Activated B cell treated with CpG ODN at 0.5 μM for 24 hours (primary cell): ENCODE measurements at places on chromosomes 7 and 10.

DNA sequence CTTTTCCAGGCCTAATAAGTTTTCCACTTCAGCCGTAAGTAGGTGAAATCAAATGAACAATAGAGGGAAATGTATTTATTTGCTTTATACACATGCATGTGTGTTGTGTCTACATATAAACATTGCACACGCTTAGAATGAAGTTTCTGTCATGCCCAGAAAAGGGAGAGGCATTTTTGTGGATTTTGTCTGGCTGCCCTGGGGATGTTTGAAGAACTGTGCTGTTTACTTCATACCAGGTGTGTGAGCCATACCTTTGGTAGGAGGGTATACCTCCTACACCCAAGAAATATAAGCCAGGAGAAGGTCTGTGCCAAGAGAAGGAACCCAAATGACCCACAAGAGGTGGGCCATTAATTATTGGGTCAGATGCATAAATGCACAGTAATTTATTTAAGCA lies 12.8 kb downstream of the GATAD1 start:
- no peak for DNase-seq

DNA sequence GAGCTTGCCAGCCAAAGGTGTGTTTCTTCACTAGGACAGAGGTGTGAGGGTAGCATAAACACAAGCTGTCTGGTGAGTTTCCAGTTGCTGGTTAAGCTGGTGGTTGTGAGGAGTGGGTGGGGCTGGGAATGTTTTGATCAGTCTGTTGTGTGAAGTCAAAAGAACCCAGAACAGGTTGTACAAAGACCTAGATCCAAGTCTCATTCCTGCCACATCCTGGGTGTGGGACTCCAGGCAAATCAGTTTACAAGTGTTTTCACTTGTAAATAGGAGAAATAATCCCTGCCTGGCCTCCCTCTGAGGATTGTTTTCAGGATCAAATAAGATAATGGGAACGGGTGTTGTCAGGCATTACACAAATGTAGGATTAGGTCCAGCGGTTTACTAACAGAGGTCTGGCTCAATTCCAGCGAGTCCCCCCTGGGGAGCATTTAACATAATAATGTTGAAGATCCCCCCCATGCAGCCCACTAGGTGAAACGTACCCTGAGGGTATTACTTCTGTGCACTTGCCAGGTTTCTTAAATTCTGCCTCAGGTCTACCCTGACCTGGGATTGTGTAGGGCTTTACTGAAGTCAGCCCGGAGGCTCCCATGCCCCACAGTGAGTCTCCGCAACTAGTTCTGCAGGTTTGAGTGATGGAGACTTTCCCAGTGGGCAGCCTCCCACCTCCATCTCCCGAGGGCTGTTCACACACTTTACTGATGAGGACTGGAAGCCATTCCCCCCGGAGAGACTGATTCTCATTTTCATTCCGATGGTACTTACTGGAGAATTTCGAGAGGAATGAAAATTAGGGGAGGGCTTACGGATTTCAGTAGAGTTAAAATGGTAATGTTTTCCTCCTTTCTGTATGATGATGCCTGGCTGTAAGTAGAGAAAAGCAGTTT lies 2.7 kb upstream of the FRAT2 start:
- DNase-seq, result no peak

DNA sequence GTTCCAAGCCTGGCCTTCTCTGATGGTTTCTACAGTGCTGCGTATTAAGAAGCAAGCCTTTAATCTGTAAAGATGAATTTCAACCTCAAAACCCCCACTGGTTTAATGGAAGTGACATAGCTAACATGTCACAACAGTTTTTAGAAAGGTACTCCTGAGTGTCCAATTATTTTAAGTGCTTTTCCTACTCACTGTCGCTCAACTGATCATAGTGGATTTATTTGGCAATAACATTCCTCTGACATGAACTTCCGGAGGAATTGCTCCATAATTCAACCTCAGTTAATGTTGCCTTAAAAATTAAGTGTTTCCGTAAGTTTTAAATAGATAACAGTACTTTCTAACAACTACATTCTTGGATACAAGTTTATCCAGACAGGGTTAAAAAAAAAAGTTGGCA lies 57.5 kb downstream of the AGMO start:
- DNase-seq, result no peak

DNA sequence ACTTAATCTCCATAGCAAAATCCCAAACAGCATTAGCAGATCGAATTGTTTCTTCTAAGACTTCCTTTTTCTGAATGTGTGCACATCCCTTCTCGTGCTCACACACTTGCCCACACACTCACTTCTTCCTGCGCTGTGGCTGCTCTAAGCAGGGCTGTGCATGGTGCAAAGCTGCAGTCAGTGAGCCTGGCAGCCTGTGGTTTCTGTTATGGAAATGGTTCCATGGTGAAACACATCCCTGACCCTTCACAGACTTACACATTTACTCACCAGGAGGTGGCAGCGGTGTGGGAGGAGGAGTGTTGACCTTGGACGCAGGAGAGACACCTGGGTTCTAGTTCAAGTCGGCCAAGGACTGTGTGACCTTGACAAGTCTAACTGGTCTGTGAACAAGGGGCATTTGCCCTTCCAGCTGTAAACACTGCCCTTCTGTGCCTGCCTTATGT lies 24.9 kb downstream of the MTURN start:
- no peak for DNase-seq

- no peak for DNase-seq
These were observed 4.5 kb upstream of the GRID1 start for GRCh38 chr10:86371116-86371515.

DNA sequence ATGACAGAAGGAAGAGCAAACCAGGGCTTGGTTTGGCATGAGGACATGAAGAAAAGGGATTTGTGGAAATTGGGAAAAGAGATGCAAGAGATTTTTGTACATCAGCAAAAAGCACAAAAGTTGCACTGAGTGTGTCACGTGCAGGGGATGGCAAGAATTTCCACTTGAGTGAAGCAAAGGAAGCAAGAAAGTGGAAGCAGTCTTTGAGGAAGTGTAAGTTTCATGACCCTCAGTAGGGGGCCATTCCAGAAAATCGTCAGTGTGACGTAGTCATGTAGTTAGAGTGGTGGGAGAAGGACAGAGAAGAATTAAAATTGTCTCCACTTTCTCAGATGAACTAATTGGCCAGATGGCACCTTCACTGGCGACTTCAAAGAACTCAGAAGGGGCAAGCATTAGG lies 123.3 kb upstream of the FZD1 start:
- DNase-seq, result no peak

DNA sequence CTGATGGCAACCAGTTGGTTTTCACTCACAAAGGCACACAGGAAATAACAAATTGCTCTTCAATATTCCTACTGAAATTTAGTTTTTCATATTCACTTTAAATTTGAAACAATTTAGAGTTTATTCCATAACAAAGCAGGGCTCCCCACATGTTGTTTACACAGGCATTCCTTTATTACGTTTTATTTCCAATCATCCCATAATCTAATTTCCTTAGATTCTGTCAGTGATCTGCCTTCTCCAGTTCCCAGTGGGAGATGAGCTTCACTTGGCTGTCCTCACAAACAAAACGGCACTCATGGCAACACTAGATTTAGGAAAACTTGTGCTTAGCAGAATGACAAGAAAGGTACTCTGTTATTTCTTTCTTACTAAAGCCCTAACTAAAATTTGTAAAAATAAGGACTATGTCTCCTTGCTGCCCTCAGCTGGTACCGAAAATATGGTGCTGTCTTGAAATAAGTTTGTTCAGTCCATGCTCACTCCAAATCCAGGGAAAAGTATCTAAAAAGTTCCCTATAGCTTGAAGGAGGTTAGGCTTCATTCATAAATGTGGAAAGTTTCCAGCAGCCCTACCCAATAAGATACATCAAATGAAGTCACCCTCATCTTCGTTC lies 23.0 kb downstream of the PHYH start:
- no peak for DNase-seq

DNA sequence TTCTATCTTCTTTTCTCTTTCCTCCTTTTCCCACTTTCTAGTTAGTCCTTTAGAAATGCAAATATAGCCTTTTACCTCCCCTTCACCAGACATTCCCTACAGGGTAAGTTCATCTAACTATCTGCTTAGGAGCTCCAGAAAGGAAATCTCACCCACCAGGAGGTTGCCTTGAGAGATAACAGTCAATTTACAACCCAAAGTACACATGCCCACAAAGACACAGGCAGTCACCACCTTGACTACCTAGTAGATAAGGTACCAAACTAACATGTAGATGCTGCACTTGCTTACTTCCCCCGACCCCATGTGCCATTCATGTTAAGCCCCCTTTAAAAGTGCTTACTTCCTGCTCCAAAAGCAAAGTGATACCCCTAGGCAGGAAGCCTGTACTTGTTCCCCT lies 12.8 kb upstream of the CREB3L2 start:
- no peak for DNase-seq

DNA sequence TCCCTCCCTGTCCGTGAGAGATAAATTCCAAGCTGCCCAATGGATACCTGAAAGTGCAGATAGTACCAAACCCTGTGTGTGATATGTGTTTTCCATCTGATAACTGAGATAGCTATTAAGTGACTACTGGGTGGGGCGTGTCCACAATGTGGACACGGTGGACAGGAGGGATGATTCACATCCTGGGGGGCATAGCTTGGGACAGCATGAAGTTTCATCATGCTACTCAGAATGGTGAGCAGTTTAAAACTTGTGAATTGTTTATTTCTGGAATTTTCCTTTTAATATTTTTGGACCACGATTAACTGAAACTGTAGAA lies 158.6 kb downstream of the CREB5 start:
- no peak for DNase-seq

- peak; percentile 44 for DNase-seq
These were observed 177.6 kb downstream of the PARD3 start for GRCh38 chr10:34637418-34637911.

DNA sequence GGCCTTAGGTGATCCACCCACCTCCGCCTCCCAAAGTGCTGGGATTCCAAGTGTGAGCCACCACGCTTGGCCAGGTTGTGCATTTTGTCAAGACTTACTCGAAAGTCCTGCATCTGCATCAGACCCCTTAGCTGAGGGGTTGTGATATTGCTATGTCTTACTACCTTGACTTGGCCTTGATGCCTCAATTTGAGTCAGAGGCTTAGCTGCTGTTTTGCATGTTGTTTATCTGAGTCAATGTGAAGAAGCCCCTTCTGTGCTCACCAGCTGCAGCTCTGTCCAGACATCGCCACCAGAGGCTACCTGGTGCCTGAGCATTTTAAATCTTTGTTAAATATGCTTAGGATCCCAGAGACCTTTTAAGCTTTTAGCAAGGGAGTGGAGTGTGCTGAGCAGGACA lies 18.1 kb downstream of the UBE2D4 start:
- no peak for DNase-seq

DNA sequence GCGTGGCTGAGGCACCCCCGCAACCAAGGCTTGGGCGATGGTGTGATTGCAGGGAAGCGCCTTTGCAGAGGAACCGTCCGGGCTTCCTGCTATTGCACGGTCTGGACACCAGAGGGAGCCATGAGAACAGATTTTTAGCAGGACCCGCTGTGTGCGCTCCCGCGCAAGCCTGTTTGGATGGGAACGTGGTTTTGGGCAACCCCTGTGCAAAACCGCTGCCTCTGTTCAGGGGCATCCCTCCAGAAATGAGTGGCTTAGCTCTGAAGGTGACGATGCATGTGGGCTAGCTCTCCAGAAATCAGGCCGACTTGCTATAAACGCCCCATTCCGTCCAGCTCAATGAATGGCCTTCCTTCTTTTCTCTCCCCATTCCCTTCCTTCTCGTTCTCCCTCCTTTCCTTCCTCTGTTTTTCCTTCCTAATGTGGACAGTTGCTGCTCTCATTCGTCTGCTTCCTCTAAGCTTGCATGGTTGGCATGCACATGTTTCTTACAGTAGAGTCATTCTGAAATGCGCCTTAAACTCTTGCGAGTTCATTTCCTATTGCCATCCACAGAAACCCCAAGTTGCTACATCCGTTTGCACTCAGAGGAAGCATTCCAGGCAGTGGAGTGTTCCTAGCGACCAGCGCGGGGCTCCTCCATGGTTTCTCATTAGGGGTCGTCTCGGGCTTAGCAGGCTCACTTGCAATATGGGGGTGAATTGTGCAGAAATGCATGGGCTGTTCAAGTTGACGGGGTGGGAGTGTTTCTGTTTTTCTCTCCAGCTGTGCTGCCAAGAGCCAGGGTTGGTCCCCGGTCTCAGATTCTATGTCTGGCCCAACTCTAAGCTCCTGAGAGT lies 302.5 kb upstream of the GALNT17 start:
- peak; percentile 42 for DNase-seq

DNA sequence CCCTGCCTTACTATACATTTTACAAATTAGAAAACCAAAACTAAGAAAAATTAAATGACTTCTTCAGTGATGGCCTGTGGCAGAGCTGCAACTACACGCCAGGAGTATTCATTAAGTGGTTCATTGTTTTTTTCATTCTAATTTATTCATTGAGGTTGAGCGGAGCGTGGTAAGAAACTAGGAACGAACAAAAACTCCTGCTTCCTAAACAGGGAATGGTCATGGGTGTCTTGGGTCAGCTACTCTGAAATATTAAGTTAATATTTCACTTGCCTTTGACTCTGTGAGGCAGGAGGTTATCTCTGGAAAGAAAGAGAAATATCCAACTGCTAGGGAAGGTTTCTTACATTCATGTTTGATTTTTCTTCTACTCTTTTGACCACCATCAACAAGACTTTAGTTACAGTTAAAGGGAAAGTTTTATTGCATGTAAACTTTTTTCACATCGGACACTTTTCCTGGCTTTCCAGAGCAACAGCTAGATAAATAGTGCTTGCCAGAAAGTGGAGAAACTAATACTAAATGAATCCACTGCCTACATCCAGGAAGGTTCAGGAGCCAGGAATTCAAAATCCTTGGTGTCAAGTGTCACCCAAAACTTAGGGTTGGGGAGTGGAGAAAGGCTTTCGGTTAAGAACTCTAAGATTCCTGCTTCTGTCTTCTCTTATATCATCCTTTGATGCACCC lies 896 bp upstream of the GNG11 start:
- no peak for DNase-seq

- no peak for DNase-seq
These were observed 465 bp upstream of the NPY start for GRCh38 chr7:24283554-24283896.

GRCh38 chr7:100220586-100221230 lies 959 bp downstream of the PVRIG start:
- DNase-seq, result no peak

GRCh38 chr10:5434017-5434753 lies 21.8 kb downstream of the NET1 start:
- no peak for DNase-seq

GRCh38 chr7:50860174-50860573 lies 77.5 kb upstream of the GRB10 start:
- no peak for DNase-seq

DNA sequence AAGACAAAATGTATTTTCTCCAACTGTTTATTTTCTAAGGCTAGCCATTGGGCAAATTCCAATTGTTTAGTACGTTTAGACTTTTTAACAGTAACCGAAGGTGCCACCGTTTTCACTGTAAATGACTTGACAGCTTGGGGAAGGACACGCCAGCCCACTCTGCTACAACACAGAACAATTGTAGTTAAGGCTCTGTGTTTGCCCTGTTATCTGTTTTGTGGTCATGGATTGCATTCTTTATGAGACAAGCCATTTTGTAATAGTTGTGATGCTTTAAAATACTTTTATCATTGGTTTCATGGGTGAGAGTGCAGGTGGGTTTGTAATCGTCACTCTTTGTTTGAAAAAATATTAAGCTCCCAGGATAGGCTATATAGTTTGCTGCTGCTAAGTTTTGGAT lies 6.6 kb upstream of the PITRM1 start:
- DNase-seq, result no peak

GRCh38 chr10:29028486-29028885 lies 260.4 kb upstream of the LYZL1 start:
- no peak for DNase-seq

GRCh38 chr10:49444349-49444748 lies 48.5 kb upstream of the DRGX start:
- no peak for DNase-seq
